ENCODE measurements at places on chromosomes 11 and 22.

DNA sequence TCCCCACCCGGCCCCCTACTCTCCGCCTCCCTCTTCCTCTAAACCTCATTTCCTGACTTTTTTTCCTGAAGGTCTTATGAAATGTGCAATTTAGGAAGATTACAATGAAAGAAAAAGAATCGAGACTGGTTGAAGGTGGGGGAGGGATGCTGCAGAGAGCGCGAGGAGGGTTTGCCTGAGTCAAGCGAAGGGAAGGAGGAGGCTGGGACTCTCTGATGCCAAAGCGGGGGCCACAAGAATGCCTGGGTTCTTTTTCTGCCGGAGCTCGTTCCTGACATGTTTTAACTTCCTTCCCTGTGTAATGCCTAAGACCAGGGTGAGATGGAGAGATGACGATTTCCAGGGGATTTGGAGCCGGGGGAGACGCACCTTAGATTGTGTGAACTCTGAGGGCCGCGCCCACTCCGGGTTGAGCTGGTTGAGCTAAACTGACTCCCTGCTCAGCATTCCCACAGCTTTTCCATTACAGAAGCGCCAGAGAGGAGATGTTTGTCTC is 270.5 kb upstream of the SORL1-AS1 start:
- DNase-seq = no peak

- no peak for DNase-seq
These were observed 6.1 kb upstream of the B3GAT1 start for GRCh38 chr11:134417871-134418840.

DNA sequence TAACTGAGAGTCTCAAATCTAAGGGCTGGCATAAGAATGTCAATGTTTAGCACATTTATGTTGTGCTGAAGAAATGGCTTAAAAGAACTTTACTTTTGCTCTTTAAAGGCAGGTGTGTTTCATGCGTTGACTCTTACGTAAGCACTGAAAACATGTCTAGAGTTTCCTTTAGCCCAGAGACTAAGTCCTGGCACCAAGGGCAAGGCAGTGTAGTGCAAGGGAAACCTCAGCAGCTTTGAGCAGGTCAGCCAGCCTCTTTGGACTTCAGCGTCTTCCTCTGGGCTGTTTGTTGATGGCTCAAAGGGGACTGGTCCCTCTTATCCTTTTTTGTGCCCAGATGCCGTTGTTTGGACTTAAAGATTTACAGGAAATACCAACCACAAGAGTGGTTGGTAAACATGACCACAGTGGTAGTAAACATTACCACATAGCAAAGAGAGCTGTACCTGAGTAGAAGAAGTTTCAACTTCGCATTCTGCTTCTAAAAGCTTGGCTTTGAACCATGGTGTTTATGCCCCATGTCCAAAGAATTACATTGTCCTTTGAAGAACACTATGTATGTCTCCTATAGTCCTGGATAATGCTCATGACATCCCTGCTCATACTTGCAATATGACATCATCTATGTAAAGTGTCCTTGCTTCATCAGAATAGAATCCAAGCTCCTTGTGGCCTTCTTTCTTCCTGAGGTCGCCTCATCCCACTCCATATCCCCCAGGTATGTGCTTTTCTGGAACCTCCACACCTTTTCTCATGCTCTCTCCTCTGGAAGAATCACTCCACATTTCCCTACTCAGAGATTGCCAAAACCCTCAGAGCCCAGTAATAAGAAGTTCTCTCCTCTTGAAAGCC is 23.5 kb downstream of the TENM4 start:
- no peak for DNase-seq

DNA sequence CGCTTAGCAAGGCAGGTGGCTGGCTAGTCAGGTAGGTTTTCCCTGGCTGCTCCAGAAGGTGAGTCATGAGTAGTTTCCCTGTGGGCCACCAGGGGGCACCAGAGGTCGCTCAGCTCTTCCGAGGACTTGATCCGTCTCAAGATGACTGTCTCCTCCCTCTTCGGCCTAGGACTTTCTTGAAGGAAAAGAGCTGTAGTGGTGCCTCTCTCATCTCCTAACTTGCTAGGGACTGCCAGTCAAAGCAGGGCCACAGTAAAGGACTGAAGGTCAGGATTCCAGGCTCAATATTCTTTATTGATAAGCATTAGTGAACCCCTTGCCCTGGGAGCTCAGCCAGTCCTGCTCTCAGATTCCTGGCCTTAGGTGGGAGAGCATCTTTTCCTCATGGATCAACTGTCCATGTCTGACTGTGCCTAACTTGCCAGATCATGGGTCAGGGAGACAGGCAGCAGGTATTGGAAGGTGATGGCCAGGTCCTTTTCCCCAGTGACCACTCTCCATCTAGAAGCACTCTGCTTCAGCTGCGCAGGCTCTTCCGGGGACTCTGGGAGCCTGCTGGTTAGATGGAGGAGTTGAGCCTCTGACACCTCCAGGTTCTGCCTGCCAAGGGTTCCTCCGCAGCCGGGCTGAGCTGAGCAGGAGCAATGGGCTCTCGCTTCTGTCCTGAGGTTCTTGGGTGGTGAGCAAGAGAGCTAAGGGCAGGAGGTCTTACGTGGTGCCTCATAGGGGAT is 1.9 kb downstream of the POLD4 start:
- DNase-seq = peak; percentile 30

DNA sequence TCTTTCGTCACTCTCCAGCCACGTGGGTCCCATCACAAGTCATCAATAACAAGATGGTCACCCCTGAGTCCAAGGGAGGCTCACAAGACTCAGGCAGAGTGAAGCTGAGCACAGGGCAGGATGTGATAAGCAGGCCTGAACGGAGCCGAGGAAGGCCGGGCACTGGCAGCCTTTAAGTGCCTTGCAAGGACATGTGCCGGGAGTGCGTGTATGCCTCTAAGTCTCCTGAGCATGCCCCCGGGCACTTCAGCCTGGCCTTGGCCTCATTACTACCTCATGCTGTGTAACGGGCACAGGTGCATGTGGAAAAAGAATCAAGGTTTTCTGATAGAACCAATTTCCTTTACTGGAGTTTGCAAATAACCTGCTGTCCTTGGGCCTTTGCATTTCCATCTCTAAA is 55.8 kb downstream of the UBASH3B start:
- DNase-seq = no peak

DNA sequence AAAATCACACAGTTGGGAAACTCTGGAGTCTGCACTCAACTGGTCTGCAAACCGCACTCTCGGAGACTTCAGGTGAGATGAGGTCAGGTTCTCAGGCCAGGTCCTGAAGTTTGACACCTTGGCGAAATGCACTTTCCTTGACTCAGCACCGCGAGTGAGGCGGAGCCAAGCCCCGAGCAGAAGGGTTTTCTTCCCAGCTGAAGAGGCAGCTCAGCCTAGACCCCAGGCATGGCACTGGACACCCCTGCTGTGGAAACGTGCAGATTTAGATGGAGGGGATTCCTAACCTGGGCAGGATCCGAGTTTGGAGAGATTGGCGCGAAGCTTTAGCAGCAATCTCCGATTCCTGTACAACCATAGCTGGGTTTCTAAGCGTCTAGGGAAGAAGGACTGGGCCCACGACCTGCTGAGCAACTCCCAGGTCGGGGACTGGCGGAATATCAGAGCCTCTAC is 835 bp upstream of the MYOD1 start:
- DNase-seq = no peak

- peak; percentile 27 for DNase-seq
These were observed 475 bp downstream of the PITPNB start for GRCh38 chr22:27918341-27919221.

DNA sequence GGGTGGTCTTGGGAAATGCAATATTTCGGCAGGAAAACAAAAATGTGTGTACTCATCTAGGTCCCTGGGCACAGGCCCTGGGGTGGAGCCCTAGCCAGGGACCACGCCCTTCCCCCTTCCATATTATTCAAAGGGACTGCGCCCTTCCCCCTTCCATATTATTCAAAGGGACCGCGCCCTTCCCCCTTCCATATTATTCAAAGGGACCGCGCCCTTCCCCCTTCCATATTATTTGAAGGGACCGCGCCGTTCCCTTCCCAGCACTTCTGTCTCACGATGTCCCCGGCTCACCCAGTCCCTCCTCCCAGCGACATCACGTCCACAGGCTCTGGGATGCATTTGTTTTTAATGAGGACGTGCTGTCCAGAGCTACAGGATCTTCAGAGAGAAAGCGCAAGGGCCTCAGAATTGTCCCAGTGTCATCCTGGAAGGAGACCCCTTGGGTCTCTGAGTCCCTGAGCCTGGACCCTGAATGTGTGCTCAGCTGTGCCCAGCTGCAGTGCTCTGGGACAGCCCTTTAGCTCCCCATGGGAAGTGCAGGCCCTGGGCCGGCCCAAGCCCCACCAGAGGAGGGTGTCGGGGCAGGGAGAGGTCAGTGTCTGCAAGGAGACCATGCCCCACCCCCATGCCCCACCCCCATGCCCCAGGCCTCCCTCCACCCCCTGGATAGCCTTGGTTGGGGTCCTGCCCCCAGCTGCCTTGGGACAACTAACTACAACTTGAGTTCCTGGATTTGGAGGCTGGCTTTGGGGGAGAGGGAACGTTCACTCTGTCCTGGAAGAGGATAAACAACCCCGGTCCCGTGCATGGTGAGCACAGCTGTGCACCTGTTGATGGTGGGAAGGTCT is 810.0 kb downstream of the BRD1 start:
- DNase-seq = no peak

GRCh38 chr11:71431271-71431670 is 16.9 kb downstream of the DHCR7 start:
- DNase-seq = no peak

DNA sequence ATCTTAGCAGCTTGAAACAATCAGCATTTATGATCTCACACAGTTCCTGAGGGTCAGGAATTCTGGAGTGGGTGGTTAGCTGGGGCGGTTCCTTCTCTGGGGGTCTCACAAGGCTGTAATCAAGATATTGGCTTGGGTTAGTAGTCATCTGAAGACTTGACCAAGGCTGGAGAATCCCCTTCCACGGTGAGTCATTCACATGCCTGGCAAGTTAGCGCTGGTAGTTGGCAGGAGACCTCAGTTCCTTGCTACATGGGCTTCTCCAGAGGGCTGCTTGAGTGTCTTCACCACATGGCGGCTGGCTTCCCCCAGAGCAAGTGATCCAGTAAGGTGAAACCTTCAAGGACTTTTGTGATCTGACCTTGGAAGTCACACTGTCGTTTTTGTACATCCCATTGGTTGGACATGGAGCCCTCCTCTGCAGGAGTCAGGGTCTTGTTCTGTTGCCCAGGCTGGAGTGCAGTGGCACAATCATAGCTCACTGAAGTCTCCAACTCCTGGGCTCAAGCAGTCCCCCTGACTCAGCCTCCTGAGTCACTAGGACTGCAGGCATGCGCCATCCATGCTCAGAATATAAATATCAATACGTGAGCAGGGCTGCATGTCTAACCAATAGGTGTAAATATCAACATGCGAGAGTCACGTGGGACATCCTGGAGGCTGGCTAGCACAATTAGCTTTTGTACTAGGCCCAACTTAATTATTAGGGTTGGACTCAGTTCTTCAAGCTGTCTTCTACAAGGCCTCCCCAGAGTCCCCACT is 7.2 kb upstream of the NIPSNAP1 start:
- DNase-seq = no peak

DNA sequence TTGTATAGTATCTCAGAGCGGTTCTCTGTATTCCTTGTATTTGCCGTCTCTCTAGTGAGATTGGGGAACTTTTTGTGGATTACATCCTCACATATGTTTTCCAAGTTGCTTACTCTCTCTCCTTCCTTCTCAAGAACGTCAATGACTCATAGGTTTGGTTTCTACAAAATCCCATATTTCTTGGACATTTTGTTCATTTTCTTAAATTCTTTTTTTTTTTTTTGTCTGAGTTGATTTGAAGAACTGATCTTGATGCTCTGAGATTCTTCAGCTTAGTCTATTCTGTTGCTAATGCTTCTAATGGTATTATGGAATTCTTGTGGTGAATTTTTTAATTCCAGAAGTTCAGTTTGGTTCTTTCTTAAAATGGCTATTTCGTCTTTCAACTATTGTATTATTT is 28.4 kb upstream of the SLN start:
- DNase-seq = no peak

DNA sequence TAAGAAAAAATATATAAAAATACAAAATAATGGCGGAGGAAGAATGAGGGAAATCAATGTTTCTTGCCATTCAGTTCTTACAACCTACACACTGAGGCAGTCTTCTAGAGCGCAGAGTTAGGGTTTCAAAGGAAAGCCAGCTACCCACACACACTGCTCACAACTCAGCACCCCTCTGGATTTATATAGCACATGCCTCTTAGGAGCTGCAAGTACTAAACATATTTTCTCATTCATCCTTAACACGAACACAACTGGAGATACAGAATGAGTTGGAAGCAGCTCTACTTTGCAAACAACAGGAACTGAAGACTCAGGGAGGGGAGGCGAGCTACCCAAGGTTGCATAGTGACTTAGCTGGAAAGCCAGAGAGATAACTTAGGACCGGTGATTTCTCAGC is 293.8 kb downstream of the CTTN start:
- no peak for DNase-seq

DNA sequence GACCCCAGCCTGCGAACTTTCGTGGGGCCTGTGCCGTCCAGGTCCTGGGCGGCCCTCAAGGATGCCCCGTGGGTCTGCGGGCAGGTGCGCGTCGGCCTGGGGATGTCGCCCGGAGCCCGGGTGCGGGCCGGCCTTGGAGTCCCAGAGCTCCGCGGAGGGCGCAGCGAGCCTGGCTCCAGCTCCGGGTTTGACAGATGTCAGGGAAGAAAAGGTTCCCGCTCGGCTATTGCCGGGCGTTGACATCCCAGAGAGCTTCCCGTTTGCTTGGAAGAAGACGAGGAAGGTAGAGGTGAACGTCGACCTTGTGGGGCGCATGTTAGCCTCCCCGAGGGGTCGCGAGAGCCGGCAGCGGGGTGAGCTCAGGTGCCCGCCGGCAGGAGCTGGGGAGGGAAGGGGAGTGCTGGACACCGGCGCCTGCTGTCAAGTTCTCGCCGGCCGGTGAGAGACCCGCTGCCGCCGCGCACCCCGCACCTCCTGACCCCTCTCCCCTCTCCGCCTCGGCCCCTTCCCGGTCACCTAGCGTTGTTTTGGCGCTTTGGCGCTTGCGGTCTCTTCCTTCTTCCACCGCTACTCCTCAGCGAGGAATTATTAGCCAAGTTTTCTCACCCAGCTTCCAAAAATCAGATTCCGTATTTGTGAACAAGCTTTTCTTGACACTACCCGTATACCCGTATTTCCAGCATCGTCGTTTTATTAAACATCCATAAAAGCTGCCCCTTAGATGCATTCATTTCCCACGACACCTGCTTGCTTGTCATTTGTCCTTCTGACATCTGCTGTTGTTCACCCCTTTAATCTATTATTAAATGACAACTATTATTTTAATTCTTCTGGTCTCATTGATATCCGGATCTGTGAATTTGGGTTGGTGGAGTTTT is 1.3 kb downstream of the BMAL1 start:
- DNase-seq = no peak
